Stimulated activated CD4-positive, alpha-beta T cell treated with anti-CD3 and anti-CD28 coated beads, TNF-alpha, amount 100 ng/mL, for 24 hours (primary cell): ENCODE measurements at places on chromosomes 12 and 14.

DNA sequence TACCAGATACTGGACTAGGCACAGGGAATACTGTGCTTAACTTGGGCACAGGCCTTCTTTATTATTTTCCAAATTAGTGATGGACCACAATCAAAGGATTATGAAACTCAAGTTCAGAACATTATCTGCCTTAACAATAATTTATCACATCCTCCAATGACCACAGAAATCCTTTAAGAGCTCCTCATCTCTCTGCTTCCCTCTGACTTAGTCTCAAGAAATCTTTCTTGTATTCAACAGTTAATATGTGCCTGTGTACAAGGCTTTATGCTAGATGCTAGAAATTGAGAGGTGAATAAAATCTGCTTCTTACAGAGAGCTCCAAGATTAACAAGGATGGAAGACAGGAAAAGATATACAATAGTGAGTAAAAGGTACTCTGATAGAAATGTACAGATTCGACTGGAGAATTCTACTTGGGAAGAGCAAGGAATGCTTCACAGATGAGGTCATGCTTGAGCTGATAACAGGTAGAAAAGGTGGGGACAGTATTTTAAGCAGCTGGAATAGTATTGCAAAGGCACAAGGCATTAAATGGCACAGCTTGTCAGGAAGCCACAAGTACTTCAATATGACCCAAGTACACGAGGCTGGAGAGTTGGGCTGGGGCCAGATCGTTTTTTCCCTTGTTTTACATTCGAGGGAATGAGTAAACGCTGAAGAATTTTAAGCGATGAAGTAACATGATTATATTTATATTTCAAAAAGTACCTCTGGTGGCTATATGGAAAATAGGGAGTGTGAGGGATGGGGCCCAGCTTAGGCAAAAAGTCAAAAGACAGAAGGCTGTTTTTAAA, 55.1 kb upstream of the ARID2 start:
- DNase-seq = no peak

- no peak for DNase-seq
These were observed 54.1 kb upstream of the PLBD1 start for GRCh38 chr12:14621826-14622225.

DNA sequence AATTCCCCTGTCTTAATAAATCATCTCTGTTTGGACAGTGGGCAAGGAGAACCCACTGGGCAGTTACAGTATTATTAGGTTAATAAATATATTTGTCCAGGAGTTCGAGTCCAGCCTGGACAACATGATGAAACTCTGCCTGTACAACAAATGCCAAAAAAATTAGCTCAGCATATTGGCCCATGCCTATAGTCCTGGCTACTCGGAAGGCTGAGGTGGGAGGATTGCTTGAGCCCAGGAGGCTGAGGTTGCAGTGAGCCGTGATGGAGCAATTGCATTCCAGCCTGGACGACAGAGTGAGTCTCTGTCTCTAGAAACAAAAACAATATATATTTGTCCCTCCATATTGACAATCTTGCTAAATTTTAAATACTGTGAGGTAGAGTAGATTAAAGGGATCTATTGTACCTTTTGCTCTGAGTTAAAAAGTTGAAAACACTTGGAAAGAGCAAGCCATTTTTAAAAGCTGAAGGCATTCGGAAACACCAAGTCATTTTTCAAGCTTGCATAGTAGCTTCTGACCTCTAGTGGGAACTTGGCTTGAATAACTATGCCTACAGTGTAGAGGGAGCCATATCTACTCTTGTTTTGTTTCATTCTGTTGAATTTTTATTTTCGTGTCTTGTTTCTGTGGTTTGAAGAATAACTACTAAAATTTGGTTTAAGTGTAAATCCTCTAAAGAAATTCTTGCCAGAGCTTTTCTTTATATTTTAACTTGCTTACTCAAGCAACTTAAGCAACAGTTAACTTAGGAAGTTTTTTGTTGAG, 14.6 kb upstream of the EEA1 start:
- DNase-seq = no peak

DNA sequence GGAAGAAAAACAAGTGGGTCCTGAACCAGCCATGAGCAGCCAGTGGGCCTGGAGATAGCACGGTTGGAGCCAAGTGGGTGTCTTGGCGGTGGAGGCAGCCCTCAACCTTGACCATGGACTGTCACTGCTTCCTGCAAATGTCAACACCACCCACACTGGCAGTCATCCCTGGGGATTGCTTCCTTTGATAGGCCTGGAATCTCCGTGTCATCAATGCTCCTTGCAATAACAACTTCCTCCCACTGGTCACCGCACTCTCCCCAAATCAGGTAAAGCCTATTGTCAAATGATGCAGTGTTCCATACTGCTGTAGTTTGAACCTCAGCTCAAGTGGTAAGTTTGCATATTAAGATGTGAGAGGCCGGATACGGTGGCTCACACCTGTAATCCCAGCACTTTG, 129.1 kb downstream of the NTF3 start:
- DNase-seq = no peak

- no peak for DNase-seq
These were observed 64.7 kb downstream of the GPR65 start for GRCh38 chr14:88069677-88070076.

GRCh38 chr12:91367234-91367849, 184.7 kb upstream of the DCN start:
- no peak for DNase-seq

GRCh38 chr12:115273456-115273855, 589.5 kb upstream of the TBX3 start:
- DNase-seq = no peak

GRCh38 chr14:104433401-104434213, 146.0 kb upstream of the C14orf180 start:
- no peak for DNase-seq

- no peak for DNase-seq
These were observed 38.2 kb downstream of the EVL start for GRCh38 chr14:100103250-100104005.

- no peak for DNase-seq
These were observed 107.3 kb downstream of the CACNA1C start for GRCh38 chr12:2160043-2160442.

- DNase-seq = no peak
These were observed at the start of gene CLEC12A for GRCh38 chr12:9971181-9971580. Gene CLEC12A, plus strand, starts transcription at chr12:9971409. Its CDS starts 188 bp downstream, at chr12:9971597.

DNA sequence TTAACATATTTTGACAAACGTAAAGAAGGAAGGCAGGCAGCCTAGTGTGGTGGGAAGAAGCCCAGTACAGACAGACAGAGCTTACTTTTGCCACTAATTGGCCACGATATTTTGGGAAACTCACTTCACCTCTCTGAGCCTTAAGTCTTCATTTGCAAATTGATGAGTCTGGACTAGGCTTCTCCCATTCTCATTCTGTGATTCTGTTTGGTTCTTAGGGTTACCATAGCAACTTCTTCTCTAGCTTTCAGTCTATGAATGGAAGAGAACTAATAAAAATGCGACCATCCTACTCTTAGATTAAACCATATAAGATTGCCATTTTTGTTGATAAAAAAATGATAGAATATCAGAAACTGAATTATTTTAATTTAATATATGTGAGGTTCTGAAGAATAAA, 210.5 kb downstream of the SNAPC1 start:
- DNase-seq = no peak

- DNase-seq = no peak
These were observed 2.2 kb downstream of the NOS1 start for GRCh38 chr12:117359029-117359845.

DNA sequence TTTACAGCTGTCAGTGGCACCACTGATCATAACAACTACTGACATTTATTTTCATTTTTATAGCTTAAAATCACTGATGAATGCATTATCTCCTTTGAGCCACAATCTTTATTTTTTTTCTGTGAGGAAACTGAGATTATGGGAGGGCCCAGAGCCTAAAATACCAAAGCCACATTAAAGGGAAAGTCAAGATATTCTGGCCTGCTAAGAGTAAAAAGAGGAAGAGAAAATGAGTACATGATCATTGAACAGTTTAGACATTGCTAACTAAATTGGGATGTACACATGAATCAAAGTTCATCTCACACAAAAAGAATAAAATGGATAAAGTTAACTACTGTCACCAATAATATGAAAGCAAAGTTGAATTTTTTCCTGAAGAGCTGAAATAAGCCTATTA, 170.5 kb upstream of the GARIN2 start:
- no peak for DNase-seq

DNA sequence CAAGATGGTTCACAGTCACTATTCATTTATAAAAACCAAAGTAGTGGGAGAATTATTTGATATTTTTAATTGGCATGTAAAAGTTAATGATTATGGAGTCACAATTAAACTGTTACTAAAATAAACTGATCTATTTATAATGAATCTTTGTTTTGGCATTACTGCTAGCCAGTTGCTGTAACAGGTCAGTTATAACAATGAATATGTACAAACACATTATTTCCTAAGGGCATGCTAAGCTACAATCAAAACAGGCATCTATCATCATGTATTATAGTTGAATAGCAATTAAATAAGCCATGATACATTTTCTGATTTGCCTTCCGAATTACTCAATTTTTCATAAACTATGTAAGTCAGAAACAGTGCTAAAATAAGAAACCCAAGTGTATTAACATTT, 518.3 kb downstream of the SLC16A7 start:
- DNase-seq = no peak

GRCh38 chr12:83477696-83478095, 791.0 kb downstream of the TMTC2 start:
- no peak for DNase-seq

- DNase-seq = no peak
These were observed 194.6 kb upstream of the KRR1 start for GRCh38 chr12:75705749-75706711.

GRCh38 chr14:67837011-67837624, 17.5 kb downstream of the RAD51B start:
- peak; percentile 21 for DNase-seq

- no peak for DNase-seq
These were observed 50.4 kb downstream of the ATG14 start for GRCh38 chr14:55361190-55361589.

GRCh38 chr12:4045786-4046494, 172.7 kb upstream of the PARP11 start:
- DNase-seq = no peak

- DNase-seq = no peak
These were observed 12.8 kb downstream of the ABHD4 start for GRCh38 chr14:22610931-22611330.

- no peak for DNase-seq
These were observed 6.3 kb downstream of the PLBD2 start for GRCh38 chr12:113364698-113365097.

- no peak for DNase-seq
These were observed 8.1 kb downstream of the APPL2 start for GRCh38 chr12:105227879-105228278.

- no peak for DNase-seq
These were observed 47.5 kb downstream of the MRPL42 start for GRCh38 chr12:93514853-93515252.

GRCh38 chr12:71627438-71628002, 36.1 kb downstream of the ZFC3H1 start:
- DNase-seq = no peak

- DNase-seq = no peak
These were observed 11.5 kb downstream of the TCL1B start for GRCh38 chr14:95697764-95698163.

DNA sequence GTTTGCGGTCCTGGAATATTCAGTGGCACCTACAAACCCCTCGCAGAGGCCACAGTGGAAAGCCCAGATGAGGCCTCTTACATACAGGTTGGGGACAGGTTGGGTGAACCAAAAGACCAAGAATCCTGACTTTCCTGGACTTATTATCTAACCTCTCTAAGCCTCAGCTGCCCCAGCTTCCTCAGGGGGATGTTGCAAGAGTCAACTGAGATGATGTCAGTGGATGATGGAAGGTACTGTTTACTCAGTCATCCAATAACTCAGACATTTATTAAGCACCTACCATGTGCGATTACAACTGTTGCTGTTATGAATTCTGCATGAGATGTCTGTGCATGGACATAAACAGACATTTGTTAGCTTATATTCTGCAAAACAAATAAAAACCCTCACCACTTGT, 72.8 kb downstream of the RFX4 start:
- DNase-seq = no peak
